Neuronal stem cell (in vitro differentiated cells): ENCODE measurements at places on chromosomes 1 and 21.

DNA sequence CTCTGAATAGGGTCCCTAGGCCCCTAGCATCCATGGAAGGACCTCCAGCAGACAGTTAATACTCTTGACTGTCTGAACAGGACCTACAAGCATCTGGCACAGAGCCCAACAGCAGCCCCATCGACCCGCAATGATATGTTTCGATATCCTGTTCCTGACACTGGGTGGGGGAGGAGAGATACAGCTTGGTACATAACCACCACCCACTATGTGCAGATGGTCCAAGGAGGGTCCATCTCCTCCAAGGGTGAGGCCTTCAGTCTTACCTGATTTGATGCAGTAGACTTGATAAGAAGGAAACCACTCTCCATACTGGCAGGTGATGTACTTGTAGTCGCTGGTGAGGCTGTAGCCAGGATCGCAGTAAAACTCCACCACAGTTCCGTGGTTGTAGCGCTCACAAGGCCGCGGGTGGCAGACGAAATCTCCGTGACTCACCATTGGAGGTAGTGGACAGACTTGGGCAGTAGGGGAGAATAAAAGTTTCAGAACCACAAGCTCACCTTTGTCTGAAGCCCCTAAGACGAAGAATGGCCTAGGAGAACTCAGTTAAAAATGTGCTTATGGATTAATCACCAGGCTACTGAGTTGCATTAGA is 86.0 kb upstream of the TLR5 start:
- no peak for DNase-seq

DNA sequence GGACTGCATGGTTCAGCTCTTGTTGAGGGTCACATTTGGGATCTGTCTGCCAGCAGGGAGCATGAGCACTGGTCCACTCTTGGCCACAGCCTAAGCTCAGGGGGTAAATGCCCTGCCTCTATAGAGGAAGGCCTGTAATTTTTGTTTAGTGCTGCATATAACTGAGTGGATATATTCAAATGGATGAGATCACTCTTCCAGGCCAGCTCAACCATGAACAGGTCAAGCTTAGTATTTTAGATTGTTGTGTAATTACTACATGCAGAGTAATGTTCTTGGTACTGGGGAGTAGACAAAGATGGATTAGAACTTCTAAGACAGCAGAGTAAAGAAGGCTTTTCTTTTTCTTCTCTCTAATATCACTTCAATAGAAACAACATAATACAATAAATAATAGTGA is 376.9 kb downstream of the GPATCH2 start:
- DNase-seq: no peak

DNA sequence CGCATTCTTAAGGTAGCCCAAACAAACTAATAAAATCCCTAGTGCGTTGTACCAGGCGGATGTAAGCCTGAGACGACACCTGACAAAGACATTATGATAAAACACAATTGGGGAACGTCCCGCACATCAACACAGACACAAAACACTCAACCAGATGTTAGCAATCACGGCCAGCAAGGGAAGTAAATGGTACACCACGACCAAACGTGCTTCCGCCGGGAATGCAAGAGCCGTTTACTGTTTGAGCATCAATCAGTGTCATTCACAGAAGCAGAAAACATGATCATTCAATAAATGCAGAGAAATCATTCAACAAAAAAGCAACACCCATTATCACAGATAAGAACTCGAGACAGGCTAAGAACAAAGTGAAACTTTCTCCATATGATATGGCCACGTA is 49.4 kb upstream of the COL18A1 start:
- DNase-seq: no peak

DNA sequence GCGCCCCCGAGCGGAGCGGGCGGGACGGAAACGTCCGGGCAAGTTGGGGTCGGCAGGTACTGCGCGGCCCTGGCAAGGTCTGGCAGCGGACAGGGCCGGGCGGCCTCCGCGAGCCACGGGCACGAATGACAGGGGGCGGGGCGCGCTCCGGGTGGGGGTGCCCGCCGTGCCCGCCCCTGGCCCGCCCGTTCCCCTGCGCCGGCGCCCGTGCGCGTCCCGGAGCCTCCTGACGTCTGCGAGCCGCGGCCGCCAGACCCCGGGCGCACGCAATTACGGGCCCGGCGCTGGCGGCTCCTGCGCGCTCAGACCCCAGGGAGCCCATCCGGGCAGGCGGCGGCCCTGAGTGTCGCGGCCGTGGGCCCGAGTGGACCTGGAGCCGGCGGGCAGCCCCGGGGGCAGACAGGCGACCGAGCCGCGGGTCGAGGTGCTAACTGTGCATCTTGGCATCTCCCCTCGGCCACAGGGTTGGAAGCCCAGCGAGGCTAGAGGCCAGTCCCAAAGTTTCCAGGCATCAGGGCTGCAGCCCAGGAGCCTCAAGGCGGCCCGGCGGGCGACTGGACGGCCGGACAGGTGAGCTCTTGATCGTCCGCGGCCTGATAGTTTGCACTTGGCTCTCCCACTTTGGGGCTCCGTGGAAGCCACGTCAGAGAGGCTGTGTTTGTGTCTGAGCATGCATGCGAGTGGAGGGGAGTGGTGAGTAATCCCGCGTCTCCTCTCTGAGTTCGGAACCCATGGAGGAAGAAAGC is 918 bp downstream of the MIB2 start:
- no peak for DNase-seq

- DNase-seq: no peak
These were observed 470.9 kb downstream of the SMYD3 start for GRCh38 chr1:246036175-246036574.

GRCh38 chr1:219310181-219310728 is 136.6 kb downstream of the LYPLAL1 start:
- no peak for DNase-seq

GRCh38 chr1:147750618-147751217 is 9.7 kb downstream of the GJA5 start:
- DNase-seq: no peak

GRCh38 chr1:67612788-67613241 is 72.2 kb upstream of the GADD45A start:
- DNase-seq: no peak

GRCh38 chr1:91608876-91609275 is 108.2 kb downstream of the CDC7 start:
- DNase-seq: no peak

DNA sequence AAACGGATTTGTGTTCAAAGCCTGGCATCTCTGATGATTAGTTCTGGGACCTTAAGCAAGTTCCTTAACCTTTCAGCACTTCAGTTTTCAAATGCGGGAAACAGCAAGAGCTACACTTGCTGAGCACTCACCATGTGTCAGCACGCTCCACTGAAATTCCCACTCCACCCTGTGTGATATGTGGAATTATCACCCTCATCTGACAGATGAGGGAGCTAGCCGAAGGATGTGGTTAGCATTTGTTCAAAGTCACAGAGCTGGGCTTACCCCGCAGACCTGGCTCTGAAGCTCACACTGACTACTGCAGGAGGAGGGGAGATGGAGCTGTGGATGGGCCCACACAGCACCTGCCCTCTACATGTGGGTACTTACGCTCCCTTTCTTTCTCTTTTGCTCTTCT is 29.1 kb downstream of the IL12RB2 start:
- no peak for DNase-seq

DNA sequence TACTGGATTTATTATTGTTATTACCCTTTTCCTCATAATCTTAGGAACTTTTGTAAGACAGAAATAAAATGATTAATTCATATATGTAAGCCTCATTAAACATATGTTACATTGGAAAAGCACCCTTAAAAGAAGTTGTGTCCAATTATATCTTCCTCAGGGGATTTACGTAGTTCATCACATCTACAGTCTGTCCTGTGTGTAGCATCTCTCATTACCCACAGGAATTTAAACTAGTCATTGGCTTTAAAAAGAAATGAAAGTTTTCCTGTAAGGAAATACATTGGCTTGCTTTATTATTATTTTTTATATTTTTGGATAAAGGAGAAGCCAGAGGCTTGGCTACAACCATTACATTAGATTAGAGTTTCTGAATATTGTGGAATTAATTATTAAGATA is 56.1 kb downstream of the SWT1 start:
- DNase-seq: no peak

DNA sequence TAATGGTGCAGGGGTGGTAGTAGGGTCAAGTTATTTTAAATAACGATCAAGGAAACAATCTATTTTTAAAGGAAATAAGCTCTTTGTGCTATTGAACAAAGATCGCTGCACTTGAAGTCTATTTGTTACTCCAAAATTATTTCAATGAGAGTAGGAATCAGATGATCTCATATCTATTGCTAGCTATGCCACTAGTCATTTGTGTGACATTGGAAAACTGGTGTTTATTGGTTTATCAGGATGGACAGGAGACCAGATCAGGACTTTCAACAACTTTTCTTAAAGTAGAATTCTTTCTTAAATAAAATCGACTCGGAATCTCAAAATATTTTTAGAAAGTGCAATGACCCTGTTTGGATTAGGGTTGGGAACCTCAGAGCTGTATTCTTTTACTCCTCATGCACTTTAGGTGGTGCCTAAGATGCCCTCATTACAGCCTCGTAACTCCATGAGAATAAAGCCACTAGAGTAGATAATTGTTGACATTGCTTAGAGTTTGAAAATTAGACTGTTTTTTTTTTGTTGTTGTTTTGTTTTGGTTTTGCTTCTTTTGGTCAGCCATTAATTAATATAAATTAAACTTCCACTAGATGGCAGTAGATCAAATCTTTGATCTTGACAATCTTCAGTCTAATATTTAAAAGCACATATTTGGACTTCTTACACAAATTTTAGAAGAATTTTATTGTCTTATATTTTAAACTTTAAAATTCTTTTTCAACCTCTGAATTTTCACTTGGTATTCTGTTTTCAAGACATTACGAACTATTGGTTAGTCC is 352.4 kb downstream of the USP25 start:
- DNase-seq: no peak

- peak; percentile 59 for DNase-seq
These were observed 4.9 kb upstream of the DMRTA2 start for GRCh38 chr1:50427818-50428779.

- DNase-seq: no peak
These were observed 16.6 kb downstream of the NPL start for GRCh38 chr1:182806015-182806678.

DNA sequence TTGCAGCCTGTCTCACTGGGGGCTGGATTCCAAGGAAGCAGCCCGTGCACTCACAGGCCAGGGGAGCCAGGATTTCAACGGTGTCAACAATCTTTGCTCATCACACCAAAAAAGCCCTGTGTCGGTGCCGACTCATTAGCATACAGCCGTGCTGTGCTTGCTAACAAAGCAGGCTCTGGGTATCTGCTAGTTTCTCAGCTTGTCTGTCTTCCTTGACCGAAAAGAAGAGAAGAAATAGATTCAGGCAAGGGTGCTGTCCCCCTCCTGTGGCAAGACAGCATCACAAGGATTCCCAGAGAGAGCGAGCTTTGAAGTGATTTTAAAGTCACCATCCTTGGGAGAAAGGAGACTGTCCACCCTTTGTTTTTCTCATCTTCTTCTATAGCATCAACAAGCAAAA is 214.7 kb downstream of the SDCCAG8 start:
- DNase-seq: no peak

DNA sequence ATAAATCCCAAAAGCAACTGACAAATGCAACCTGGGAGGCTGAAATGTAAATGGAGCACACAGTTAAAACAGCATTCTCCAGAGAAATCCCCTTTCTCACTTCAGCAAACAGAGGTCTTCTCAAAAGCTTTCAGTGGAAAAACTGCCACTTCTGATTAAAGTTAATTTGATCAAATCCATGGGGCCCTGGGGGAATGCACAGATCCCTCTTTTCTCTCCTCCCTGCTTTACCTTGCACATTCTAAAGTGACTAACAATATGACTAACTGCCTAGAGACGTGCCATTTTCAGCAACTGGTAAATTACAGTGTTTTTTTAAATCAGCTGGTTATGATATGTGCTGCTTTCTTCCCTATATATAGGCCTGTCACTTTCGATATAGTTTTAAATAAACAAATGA is 142.5 kb downstream of the RERE start:
- no peak for DNase-seq

DNA sequence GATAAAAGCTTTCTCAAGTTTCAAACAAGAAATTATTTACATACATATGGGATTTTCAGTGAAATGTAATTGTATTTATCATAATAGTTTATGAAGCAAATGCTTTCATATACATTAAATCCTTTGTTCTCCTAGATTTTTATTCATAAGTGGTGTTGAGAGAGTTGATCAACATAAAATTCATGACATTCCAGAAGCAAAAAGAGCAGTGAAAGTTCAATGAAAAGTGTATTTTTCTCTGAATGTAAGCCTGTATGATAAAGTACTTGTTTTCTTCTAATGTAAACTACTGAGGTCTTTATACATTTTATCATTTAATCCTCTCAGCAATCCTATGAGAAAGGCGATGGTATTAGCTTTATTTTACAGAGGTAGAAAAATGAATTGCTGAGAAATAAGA is 146.5 kb downstream of the PLA2G4A start:
- no peak for DNase-seq

DNA sequence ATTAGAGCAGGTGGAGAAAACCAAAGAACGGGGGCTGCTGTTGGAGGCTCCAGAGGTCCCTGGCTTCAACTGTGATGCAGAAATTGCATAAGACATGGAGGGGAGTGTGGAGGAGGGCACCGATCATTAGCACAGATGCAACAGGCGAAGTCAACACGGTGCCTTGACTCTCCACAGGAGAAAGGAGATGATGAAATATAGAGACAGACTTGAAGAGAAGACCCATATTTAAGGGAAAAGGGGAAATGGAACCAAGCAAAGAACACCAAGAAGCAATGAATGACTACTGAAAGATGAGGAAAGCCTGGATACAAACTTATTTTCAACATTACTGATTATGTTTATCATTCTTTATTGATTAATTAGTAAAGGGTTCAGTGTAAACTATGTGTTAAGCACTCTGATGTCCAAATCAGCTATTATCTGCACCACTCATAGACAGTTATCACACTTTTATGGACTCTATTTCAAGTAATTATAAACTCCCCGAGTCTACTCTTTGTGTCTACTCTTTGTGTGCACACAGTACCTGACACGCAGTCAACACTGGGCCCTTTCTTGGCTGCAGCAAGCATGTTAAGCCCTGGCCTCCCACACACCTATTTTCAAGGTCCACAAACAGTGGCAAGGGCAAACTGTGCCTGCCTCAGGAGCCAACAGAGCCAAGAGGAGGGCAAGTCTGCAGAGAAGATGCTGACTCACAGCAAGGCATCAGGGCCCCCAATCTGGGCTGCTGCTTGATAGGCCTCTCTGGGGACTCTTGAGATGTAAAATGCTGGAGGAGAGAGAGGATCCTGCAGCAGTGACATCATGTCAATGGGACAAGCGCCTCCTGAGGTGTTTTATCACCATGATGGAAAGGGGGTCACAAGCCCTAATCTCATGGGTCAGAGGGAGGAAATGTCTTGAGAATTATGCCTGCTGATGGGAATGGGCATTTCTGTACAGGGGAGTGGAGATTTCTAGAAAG is 17.6 kb downstream of the PCNX2 start:
- DNase-seq: no peak
